ENCODE measurements at places on chromosomes 16 and 17. TPM values are rescaled to one million over a fixed set of nuclear protein-coding genes. Genes with fewer than 3 reads are reported as not detected.

- H3K27me3 ChIP-seq = no peaks in the 10 kb centered on the region
- H3K4me1 ChIP-seq = no peaks in the 10 kb centered on the region
- no peak overlapping the region for H3K4me3 ChIP-seq
- no peak for DNase-seq
Observed at GRCh38 chr17:44848257-44848795, 643 bp downstream of the HIGD1B start.

DNA sequence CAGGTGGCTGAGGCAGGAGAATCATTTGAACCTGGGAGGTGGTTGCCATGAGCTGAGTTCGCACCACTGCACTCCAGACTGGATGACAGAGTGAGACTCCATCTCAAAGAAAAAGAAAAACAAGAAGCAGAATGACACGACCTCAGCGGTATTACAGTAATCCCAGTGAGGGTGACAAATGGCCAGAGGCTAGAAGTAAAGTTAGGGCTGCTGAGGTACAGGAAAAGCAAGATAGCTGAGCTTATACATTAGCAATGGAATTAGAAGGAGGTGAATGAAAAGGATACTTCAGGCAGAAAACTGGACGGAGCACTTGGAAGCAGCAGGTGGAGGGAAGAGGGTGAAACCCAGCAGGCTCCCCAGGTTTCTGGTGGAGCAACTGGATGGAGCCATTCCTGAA lies 26.1 kb upstream of the AMZ2 start:
- no peaks in the 10 kb centered on the region for H3K27me3 ChIP-seq
- DNase-seq = no peak
- H3K4me1 ChIP-seq = no peaks in the 10 kb centered on the region

DNA sequence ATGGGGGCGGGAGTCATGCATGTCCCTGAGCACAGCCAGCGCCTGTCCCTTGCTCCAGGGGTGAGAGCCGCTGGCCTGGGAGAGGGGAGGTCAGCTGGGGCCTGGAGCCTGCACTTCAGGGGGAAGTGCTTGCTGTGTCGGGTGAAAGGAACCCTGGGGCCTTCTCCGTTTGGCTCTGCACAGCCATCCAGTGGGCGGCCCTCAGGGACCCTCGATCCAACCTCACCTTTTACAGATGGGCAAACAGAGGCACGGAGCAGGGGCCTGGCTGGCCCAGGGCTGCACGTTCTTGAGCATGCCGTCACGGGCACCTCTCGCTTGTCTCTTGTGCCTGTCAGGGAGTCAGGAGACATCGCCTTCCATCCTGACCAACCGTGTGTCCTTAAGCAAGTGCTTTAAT lies 1.8 kb downstream of the SNX20 start:
- no peaks in the 10 kb centered on the region for H3K27me3 ChIP-seq
- H3K4me3 ChIP-seq = no peak overlapping the region
- no peaks in the 10 kb centered on the region for H3K4me1 ChIP-seq
- H3K36me3 ChIP-seq = no peaks in the 10 kb centered on the region
- no peak for DNase-seq

GRCh38 chr17:59038734-59039133 lies 67.9 kb downstream of the TRIM37 start:
- H3K27me3 ChIP-seq = no peaks in the 10 kb centered on the region
- H3K4me3 ChIP-seq = no peak overlapping the region
- peaks cover 9% of the 10 kb centered on the region for H3K36me3 ChIP-seq
- H3K4me1 ChIP-seq = no peaks in the 10 kb centered on the region

DNA sequence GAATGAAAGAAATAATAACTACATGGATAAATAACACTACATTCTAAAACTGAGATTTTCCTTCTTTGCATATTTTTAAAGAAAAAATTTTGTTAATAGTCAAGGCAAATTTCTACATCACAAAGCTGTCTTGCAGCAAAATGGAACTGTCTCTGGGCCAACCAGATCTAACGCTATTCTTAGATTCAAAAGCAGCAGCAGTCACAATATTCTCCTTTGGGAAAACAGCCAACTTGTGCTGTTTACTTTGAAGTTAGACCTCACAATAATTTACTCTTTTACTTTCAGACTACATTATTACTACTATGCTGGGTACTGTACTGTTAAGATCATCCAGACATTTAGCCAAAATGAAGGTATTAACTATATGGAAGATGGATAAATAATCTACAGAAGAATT lies 189.1 kb downstream of the CEP112 start:
- no peak for DNase-seq
- no peak overlapping the region for H3K27ac ChIP-seq
- H3K4me3 ChIP-seq = no peak overlapping the region
- H3K4me1 ChIP-seq = no peaks in the 10 kb centered on the region

GRCh38 chr17:27601069-27601974 lies 29.7 kb upstream of the LGALS9 start:
- no peaks in the 10 kb centered on the region for H3K36me3 ChIP-seq
- DNase-seq = peak; percentile 53
- H3K27me3 ChIP-seq = no peaks in the 10 kb centered on the region
- no peaks in the 10 kb centered on the region for H3K4me1 ChIP-seq
- H3K4me3 ChIP-seq = no peak overlapping the region

- H3K27ac ChIP-seq = peak overlapping the region; percentile 51
- no peak for DNase-seq
- H3K4me1 ChIP-seq = peaks cover 16% of the 10 kb centered on the region
- H3K36me3 ChIP-seq = no peaks in the 10 kb centered on the region
- no peaks in the 10 kb centered on the region for H3K27me3 ChIP-seq
Observed at GRCh38 chr17:7058831-7059447, 15.0 kb upstream of the SLC16A11 start.

- no peak for DNase-seq
- H3K27me3 ChIP-seq = no peaks in the 10 kb centered on the region
- H3K4me1 ChIP-seq = peaks cover 2% of the 10 kb centered on the region
- H3K36me3 ChIP-seq = no peaks in the 10 kb centered on the region
- peak overlapping the region; percentile 74 for H3K4me3 ChIP-seq
- H3K27ac ChIP-seq = no peak overlapping the region
Observed at GRCh38 chr16:3058139-3059030, 7.1 kb upstream of the IL32 start.

GRCh38 chr16:48911700-48912099 lies 301.7 kb upstream of the N4BP1 start:
- H3K27ac ChIP-seq = no peak overlapping the region
- no peak for DNase-seq
- H3K36me3 ChIP-seq = no peaks in the 10 kb centered on the region
- no peaks in the 10 kb centered on the region for H3K27me3 ChIP-seq
- H3K4me3 ChIP-seq = no peak overlapping the region

DNA sequence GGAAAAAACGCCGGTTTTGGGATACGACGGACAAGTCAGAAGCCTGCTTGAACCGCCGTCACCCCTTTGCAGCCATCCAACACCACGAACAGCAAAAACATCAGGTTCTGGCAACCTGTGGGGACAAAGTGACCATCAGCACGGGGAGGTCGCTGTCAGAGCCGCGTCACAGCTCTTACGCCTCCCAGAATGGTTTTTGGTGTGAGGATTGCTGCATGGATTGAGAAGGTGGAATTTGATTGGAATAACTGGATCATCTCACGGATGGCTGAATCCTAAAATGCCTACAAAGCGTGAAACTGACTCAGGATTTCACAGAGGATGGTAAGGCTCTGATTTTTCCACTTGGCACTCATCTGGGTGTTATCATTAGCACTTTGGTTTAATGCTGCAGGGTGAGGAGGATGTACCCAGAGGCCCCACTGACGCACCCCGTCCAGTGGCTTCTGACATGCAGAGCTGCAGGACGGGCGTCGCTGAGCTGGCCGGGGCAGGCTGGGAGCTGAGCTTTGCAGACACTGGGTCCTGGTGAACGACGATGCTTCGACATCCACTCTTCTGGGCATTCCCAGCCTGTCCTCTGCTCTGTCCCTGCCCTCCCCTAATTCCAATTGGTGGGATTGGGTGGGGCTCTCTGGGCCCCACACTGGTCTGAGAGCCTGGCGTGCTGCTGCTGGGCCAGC lies 73.4 kb upstream of the CREBBP start:
- H3K27me3 ChIP-seq = no peaks in the 10 kb centered on the region
- H3K36me3 ChIP-seq = no peaks in the 10 kb centered on the region
- H3K27ac ChIP-seq = no peak overlapping the region
- DNase-seq = no peak

GRCh38 chr17:77324227-77324626 lies 183.5 kb downstream of the SEC14L1 start:
- no peaks in the 10 kb centered on the region for H3K36me3 ChIP-seq
- H3K27me3 ChIP-seq = no peaks in the 10 kb centered on the region
- peaks cover 75% of the 10 kb centered on the region for H3K4me1 ChIP-seq
- DNase-seq = no peak
- H3K27ac ChIP-seq = peak overlapping the region; percentile 99
- H3K4me3 ChIP-seq = peak overlapping the region; percentile 70

- H3K4me1 ChIP-seq = no peaks in the 10 kb centered on the region
- no peak for DNase-seq
- no peaks in the 10 kb centered on the region for H3K27me3 ChIP-seq
- H3K27ac ChIP-seq = no peak overlapping the region
Observed at GRCh38 chr16:78903237-78903636, 697.3 kb downstream of the MAF start.

DNA sequence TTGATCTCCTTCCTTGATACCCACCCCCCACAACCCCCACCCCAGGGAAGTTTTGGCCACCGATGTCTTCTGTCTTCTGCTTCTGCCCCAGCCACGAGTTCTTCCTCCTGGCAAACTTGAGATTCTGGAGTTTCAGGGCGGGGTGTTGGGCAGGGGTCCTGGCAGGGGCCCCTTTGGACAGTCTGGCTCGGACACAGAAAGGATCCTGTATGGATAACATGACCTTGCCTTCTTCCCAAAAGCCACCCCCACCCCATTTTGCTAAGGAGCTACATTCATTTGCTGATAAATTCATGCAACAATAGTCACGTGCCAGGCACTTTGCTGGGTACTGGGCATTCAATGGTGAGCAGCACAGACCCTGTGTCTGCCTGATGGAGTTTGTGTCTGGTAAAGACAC lies 5.9 kb upstream of the COL1A1 start:
- H3K36me3 ChIP-seq = no peaks in the 10 kb centered on the region
- peaks cover 20% of the 10 kb centered on the region for H3K4me1 ChIP-seq
- no peaks in the 10 kb centered on the region for H3K27me3 ChIP-seq
- H3K4me3 ChIP-seq = no peak overlapping the region
- no peak for DNase-seq

GRCh38 chr16:49776085-49776595 lies 79.8 kb downstream of the ZNF423 start:
- H3K4me1 ChIP-seq = no peaks in the 10 kb centered on the region
- H3K27me3 ChIP-seq = no peaks in the 10 kb centered on the region
- H3K36me3 ChIP-seq = no peaks in the 10 kb centered on the region
- no peak overlapping the region for H3K4me3 ChIP-seq

- no peak for DNase-seq
- no peaks in the 10 kb centered on the region for H3K27me3 ChIP-seq
- H3K4me3 ChIP-seq = no peak overlapping the region
- H3K4me1 ChIP-seq = no peaks in the 10 kb centered on the region
- no peak overlapping the region for H3K27ac ChIP-seq
- no peaks in the 10 kb centered on the region for H3K36me3 ChIP-seq
Observed at GRCh38 chr16:88472069-88472468, 19.0 kb downstream of the ZFPM1 start.

- H3K4me1 ChIP-seq = no peaks in the 10 kb centered on the region
- H3K27me3 ChIP-seq = no peaks in the 10 kb centered on the region
- no peak overlapping the region for H3K27ac ChIP-seq
- no peak for DNase-seq
- H3K36me3 ChIP-seq = no peaks in the 10 kb centered on the region
- H3K4me3 ChIP-seq = no peak overlapping the region
Observed at GRCh38 chr16:35150805-35151312, 1691.4 kb downstream of the TP53TG3F start.

- DNase-seq = peak; percentile 63
- H3K27me3 ChIP-seq = no peaks in the 10 kb centered on the region
- no peaks in the 10 kb centered on the region for H3K36me3 ChIP-seq
- H3K4me3 ChIP-seq = no peak overlapping the region
- no peak overlapping the region for H3K27ac ChIP-seq
Observed at GRCh38 chr16:68800257-68800875, 43.0 kb upstream of the TANGO6 start.

- H3K27ac ChIP-seq = peak overlapping the region; percentile 96
- no peaks in the 10 kb centered on the region for H3K27me3 ChIP-seq
- no peak for DNase-seq
- peaks cover 15% of the 10 kb centered on the region for H3K4me1 ChIP-seq
- H3K36me3 ChIP-seq = peaks cover 23% of the 10 kb centered on the region
- H3K4me3 ChIP-seq = peak overlapping the region; percentile 93
Observed at GRCh38 chr17:40139566-40140058, 725 bp upstream of the CASC3 start.

GRCh38 chr16:17358846-17359245 lies 111.9 kb downstream of the XYLT1 start:
- no peak overlapping the region for H3K4me3 ChIP-seq
- peaks cover 3% of the 10 kb centered on the region for H3K27me3 ChIP-seq
- H3K36me3 ChIP-seq = no peaks in the 10 kb centered on the region
- H3K27ac ChIP-seq = no peak overlapping the region
- DNase-seq = no peak
- no peaks in the 10 kb centered on the region for H3K4me1 ChIP-seq

- no peak for DNase-seq
- H3K4me3 ChIP-seq = no peak overlapping the region
- H3K4me1 ChIP-seq = no peaks in the 10 kb centered on the region
- H3K27ac ChIP-seq = no peak overlapping the region
- no peaks in the 10 kb centered on the region for H3K36me3 ChIP-seq
Observed at GRCh38 chr17:10651927-10652326, 5.2 kb downstream of the MYH3 start.

DNA sequence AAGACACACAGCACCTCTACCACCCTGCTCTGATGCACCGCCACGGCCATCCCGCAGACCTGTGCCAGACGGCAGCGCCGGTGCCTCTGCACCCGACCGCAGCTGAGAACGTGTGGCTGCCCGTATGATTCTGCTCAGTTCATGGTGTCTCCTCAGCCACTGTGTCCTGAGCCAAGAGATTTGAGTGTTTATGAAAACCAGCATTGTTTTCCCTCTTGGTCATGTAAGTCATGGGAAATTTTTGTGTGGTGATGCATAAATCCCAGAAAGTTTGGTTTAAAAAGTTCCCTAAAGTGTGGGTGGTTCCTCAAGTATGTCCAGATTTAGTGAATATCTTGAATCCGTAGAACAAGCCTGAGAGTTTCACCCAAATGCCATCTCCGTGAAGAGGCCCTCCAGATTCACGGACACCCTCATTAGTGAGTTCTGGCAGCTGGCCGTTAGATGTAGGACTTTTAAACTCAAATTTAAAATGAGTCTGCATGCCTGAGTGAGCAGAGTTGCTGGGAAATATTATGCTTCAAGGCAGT lies 57.6 kb downstream of the CDRT4 start:
- no peaks in the 10 kb centered on the region for H3K4me1 ChIP-seq
- no peaks in the 10 kb centered on the region for H3K27me3 ChIP-seq
- no peak overlapping the region for H3K27ac ChIP-seq
- no peak for DNase-seq
- no peak overlapping the region for H3K4me3 ChIP-seq

GRCh38 chr17:58244963-58245362 lies 6.6 kb downstream of the LPO start:
- no peak for DNase-seq
- H3K4me3 ChIP-seq = no peak overlapping the region
- H3K27ac ChIP-seq = no peak overlapping the region
- H3K36me3 ChIP-seq = no peaks in the 10 kb centered on the region
- peaks cover 6% of the 10 kb centered on the region for H3K27me3 ChIP-seq
- H3K4me1 ChIP-seq = no peaks in the 10 kb centered on the region

The WSCD1 gene
- 0.74 TPM for total RNA-seq

The TAT gene
- total RNA-seq = 0.49 TPM

The PIMREG gene
- total RNA-seq = 41.2 TPM

The RRN3 gene
- total RNA-seq = 66.0 TPM

The NRN1L gene
- 1.1 TPM for total RNA-seq

The CCL1 gene
- not detected for total RNA-seq

The KRT9 gene
- total RNA-seq = not detected

The KRTAP2-4 gene
- not detected for total RNA-seq

The GINS3 gene
- total RNA-seq = 7.6 TPM

The FCSK gene
- 16.9 TPM for total RNA-seq

The IQCK gene
- 15.5 TPM for total RNA-seq

The DPH1 gene
- total RNA-seq = 24.3 TPM

The COL1A1 gene
- total RNA-seq = 52.7 TPM

The CCL13 gene
- total RNA-seq = not detected

The RASL10B gene
- 4.3 TPM for total RNA-seq

All from Panc1 (cell line).